SIG-M5 (cell line): ENCODE measurements at places on chromosomes 3 and 15.

- DNase-seq: no peak
Measured at GRCh38 chr15:66996094-66996493, 69.3 kb upstream of the SMAD3 start.

DNA sequence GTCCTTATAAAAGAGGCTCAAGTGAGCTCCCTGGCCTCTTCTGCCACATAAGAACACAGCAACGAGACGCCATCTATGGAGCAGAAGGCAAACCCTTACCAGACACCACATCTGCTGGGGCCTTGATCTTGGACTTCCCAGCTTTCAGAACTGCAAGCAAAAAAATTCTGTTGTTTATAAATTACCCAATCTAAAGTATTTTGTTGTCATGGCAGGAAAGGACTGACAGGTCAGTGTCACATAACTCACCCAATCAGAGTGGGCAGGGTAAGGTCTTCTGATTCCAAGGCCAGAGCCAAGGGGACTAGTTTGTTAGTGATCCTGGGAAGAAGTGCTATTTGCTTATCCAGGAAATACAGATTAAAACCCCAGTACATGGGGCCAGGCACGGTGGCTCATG lies 98.9 kb downstream of the HMG20A start:
- DNase-seq: no peak

- DNase-seq: no peak
Measured at GRCh38 chr15:36080759-36081158, 498.7 kb upstream of the CDIN1 start.

GRCh38 chr3:125212509-125213363 lies at the start of gene SLC12A8:
Gene SLC12A8, minus strand, starts transcription at chr3:125212748. Its CDS starts 1,399 bp downstream, at chr3:125211349.
- no peak for DNase-seq

DNA sequence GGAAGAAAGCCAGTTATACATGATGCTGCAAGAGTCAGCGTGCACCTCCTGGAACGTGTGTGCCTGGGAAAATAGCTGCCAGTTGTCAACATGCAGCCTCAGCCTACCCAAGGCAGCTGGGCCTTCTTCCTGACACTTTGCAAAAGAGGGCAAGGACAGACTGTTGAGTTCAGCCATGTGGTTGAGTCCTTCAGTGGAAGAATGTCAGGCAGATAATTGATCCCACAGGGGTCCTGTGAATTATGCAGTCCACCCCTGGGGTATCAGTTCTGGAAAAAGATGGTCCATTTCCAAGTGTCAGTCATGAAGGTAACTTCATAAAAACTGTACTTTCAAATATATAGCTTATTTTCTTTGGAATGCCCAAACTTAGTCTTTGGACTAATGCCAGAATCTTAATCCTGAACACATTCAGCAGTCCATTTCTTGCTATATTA lies 79.6 kb downstream of the ARNT2 start:
- no peak for DNase-seq

DNA sequence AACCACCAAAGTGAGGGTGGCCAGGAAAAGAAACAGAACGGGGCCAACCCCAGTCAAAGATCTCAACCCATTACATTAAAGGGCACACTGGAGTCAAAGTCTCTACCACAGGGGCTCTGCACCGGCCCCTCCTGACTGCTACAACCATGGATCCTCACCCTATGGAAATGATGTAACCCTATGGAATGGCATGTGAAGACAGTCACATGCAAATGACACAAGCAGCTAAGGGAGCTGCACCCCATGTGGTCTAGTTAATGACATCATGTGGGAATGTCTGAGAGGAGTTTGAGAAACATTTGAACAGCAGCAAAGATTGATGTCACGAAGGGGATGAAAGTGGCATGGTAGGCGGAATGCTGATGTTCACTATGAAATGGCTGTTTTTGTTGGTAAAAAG lies 298.2 kb upstream of the SLCO3A1 start:
- DNase-seq: no peak

- peak; percentile 26 for DNase-seq
Measured at GRCh38 chr3:157101486-157101885, 58.5 kb downstream of the CCNL1 start.

GRCh38 chr15:93861956-93862741 lies 369.2 kb upstream of the MCTP2 start:
- DNase-seq: no peak

DNA sequence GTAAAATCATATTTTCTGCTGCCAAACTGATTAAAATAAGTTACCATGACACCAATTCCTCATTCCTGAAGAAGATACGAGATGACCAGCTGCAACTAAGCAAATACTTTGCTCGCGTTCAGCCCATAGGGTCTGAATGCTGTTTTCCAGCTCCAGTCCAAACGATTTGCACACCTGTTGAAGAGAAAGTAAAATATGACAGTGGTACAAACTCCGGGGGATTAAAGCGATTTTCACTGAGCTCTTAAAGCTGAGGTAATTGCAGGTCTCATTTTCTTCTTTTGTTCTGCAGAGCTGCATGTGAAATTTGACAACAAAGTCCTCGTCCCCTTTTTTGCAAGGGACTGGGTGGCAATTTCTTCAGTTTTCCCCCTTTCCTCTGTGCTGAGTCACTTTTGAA lies 118.4 kb downstream of the NR2F2 start:
- no peak for DNase-seq

GRCh38 chr3:154775821-154776548 lies 304.1 kb upstream of the MME start:
- no peak for DNase-seq

DNA sequence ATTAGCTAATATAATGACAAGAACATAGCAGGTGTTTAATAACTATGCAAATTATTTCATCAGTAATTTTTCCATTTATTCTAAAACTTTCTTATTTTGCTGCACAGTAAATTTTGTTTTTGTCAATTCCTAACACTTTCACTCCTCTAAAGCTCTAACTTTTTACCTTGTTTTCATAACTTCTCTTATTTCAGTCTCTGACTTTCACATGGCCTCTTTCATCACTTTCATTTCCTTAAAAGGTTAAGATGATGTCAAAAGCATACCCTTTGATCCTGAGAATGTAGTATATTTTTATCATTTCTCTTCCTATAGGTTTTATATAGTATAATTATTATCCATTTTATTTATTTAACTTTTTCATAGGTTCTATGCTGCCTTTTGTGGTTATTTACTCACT lies 1325.8 kb upstream of the ALCAM start:
- peak; percentile 59 for DNase-seq
